ENCODE measurements at places on chromosomes 12 and 14. TPM values are rescaled to one million over a fixed set of nuclear protein-coding genes. Genes with fewer than 3 reads are reported as not detected.

DNA sequence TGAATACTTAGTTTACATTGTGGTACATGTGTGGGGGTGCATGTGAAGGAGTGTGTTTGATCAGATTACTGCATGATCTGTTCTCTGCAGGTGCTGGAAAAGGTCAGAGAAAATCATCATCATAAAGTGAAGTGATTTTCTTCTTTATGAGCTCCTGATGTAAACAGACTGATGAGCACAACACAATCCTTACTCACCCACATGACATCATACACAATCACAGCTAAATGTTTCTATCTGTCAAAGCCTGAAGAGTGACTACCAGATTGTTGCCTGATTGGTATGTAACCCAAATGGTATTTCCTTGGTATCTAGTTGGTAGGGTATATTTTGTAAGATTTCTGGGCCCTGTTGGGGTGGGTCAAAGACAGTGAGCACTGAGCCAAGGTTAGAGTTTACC is 270.8 kb downstream of the FOXG1 start:
- no peak overlapping the region for H3K4me3 ChIP-seq
- no peaks in the 10 kb centered on the region for H3K4me1 ChIP-seq
- H3K27me3 ChIP-seq, result no peaks in the 10 kb centered on the region
- DNase-seq, result no peak
- no peaks in the 10 kb centered on the region for H3K36me3 ChIP-seq
- no peak overlapping the region for H3K27ac ChIP-seq

DNA sequence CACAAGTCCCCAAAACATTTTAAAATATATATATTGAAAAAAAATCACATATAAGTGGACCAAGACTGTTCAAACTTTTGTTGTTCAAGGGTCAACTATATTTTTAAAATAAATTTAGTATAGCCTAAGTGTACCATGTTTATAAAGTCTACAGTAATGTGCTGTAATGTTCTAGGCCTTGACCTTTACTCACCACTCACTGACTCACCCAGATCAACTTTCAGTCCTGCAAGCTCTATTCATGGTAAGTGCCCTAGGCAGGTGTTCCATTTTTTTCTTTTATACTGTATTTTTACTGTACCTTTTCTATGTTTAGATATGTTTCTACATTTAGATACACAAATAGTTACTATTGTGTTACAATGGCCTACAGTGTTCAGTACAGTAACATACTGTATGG is 23.4 kb upstream of the TMTC1 start:
- H3K36me3 ChIP-seq, result no peaks in the 10 kb centered on the region
- H3K27me3 ChIP-seq, result no peaks in the 10 kb centered on the region
- H3K4me1 ChIP-seq, result no peaks in the 10 kb centered on the region
- H3K4me3 ChIP-seq, result no peak overlapping the region
- no peak for DNase-seq

DNA sequence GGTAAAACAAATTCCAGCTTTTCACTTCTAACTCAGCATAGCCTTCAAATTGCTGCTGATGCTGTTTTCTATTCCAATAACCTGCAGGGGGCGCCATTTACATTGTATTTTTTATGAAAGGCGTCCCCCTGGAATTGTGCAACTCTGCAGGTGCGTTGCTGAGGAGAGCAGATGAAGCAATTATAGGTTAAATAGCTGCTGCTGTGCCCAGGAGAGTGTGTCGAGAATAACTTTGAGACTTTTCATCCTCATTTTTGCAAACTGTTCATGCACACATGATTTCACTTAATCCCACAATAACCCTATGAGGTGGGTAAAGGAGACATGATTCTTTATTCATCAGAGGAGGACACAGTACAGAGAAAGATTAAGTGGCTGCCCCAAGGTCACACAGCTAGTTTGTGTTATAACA is 75.7 kb downstream of the MYRFL start:
- H3K27ac ChIP-seq, result no peak overlapping the region
- peaks cover 3% of the 10 kb centered on the region for H3K27me3 ChIP-seq
- no peak overlapping the region for H3K4me3 ChIP-seq
- peaks cover 2% of the 10 kb centered on the region for H3K4me1 ChIP-seq

- DNase-seq, result no peak
- H3K4me1 ChIP-seq, result peaks cover 4% of the 10 kb centered on the region
- H3K27me3 ChIP-seq, result peaks cover 2% of the 10 kb centered on the region
- H3K27ac ChIP-seq, result no peak overlapping the region
Observed at GRCh38 chr12:15875863-15876262, 6.3 kb upstream of the STRAP start.

The DLK1 gene
- not detected for total RNA-seq

The YLPM1 gene
- total RNA-seq, result 52.3 TPM

The CIROP gene
- not detected for total RNA-seq

All from activated CD4-positive, alpha-beta memory T cell treated with anti-CD3 and anti-CD28 coated beads, Interleukin-2, amount 10 ng/mL, durations not matched to agents 7 days and 5 days (primary cell).